ENCODE measurements at places on chromosomes 1 and 21.

DNA sequence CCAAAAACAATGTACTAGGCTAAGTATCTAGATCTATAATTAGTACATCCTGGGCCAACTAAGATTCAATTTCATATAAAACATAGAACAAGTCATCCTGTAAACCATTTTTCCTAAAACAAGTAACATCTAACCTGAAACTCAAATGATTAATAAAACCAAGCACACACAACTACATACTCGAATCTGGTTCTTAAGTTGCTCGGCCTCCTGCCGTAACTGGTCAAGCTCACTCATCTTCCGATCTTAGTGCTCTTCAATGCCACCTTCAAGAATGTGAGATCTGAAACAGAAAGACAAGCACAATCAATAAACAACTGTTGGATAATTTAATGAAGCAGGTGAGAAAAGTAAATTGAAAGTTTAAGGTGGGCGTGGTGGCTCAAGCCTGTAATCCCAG lies 46.9 kb upstream of the NADK start:
- DNase-seq = no peak

GRCh38 chr1:227946624-227947385 lies 927 bp downstream of the WNT9A start:
- no peak for DNase-seq

- no peak for DNase-seq
Observed at GRCh38 chr1:179144626-179145025, 62.8 kb downstream of the TOR3A start.

DNA sequence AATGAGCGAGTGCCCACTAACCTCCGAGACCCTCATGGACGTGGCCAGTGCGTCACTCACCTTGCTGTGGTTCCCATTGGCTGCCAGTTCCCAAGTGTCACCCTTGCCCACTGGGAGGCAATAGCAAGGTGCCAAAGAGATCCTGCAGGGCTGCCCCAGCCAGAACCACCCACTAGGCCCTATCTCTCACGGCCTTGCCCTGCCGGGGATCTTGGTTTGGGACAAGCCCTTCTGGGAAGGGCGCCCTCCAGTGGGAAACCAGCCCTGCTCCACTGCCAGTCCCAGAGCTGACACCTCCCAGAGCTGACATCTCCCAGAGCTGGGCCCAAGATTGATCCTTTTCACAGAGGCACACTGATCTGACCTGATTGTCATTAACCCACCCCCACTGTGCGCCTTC lies 2.1 kb upstream of the SELENON start:
- no peak for DNase-seq

GRCh38 chr1:78091215-78091813 lies 45.5 kb downstream of the GIPC2 start:
- DNase-seq = no peak

DNA sequence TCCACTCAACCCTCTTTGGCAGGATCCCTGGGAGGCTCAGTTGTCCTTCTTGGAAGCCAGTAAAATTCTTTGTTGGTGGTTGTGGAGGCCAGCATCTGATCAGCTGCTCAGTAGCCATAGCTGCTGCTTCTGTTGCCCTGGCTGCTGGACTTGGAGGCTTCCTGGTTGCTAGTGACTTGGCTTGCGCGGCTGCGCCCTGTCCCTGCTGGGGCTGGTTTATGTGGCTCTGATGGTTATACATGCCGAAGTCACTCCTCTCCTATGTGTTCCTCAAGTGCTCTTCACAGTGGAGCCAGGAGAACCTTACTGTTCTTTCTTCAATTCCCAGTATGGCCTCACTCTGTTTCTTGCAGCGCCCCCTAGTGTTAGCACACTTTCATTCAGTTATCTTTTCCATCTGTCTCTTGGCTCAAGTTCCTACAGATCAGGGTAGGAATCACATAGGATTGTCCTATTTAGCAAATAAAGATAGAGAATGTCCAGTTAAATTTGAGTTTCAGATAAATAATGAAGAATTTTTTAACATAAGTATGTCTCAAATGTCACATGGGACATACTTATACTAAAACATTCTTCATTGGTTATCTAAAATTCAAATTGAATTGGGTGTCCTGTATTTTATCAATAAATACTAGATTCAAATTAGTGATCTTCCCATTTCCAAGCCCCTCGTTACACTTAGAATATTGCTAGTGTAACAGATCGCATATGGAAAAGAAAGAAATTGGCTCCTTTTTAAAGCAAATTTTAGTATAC lies 176.5 kb downstream of the TGFB2 start:
- no peak for DNase-seq

All from non-pigmented ciliary epithelial cell (primary cell).